ENCODE measurements at places on chromosomes 6 and 20.

DNA sequence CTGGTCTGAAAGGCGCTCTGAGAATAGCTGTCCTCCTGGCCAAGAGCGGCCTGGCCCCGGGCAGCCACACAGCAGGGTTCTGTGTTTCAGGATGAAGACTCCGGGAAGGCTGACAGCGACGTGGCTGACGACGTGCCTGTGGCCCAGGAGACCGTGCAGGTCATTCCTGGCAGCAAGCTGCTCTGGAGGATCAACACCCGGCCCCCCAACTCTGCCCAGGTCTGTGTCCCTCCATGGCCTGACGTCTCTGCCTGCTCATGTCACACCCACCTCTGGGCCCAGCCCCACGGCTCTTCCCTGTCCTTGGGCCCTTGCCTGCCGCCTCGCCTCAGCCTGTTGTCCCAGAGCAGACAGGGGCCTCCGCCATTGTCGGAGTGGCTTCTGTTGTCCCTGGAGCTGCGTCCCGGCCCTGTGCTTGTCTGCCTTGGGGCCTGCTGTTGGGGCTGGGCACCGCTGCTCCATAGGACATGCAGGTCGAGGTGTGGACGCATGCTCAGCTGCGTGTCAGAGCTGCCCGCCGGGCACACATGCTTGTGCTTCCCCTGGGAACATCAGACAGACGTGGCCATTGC is 16.2 kb upstream of the ADRM1 start:
- no peak for DNase-seq

- no peak for DNase-seq
These were observed 3.8 kb upstream of the TRIM31 start for GRCh38 chr6:30116724-30117123.

DNA sequence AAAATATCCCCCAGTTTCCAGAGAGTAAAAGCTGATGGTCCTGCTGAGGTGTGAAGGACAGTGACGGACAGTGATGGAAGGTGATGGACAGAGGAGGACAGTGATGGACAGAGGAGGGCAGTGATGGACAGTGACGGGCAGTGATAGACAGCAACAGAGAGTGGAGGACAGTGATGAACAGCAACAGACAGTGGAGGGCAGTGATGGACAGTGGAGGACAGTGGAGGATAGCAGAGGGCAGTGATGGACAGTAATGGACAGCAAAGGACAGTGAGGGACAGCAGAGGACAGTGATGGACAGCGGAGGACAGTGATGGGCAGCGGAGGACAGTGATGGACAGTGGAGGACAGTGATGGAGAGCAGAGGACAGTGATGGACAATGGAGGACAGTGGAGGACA is 2.7 kb upstream of the NKAIN4 start:
- DNase-seq, result no peak

GRCh38 chr6:33957892-33958525 is 154.2 kb upstream of the MLN start:
- DNase-seq, result no peak

GRCh38 chr6:145669627-145670034 is 65.7 kb downstream of the EPM2A start:
- no peak for DNase-seq

DNA sequence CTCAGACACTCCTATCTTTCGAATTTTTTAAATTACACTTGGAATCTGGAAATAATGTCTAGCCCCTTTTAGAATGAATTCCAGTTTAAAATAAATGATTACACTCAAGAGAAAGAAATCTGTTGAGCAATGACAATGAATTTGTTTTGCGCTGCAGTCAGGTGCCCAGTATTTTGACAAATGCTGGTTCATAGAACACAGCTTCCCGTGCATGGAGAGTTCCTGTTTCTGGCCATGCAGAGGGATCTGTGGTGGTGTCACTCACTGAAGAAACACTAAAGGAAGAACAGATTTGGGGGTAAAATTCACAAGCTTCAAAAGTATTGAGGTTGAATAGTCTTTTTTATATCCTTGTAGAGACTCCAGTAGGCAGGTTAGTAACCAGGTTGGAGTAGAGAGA is 113.4 kb upstream of the CEP85L start:
- peak; percentile 41 for DNase-seq

DNA sequence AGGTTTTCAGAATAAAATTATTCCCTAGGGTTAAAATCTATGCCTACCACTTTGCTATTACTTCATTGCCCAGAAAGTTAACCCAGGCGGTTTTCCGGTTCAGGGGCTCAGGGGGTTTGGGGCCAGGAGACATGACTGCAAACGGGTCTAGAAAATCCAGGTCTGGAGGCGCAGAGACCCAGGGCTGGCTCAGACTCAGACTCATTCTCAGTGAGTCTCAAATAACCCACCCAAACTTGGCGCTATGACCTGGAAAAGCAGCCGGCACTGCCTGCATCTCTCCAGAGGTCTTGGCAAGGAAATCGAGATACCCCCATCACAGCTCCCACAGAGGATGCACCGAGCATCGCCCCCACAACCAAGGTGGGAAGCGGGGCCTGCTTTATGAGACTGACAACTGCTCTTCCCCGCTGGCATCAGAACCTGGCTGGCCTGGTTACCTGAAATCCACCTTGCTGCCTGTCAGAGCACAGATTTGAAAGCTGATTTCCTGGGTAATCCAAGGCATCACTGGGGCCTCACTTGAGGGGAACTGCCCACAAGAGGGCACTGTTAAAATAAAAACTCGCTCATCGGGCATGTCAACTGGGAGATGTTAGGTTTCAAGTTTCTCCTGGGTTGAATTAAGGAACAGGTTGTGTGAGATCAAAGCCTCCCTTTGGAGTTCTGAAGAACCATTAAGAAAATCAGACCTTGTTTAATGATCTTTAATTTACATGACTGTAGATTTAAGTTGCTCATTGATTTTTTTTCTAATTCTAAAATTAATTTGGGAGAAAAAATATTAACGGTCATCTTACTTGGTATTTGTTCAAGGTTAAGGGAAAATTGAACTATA is 55.1 kb downstream of the KIF16B start:
- DNase-seq, result peak; percentile 70

DNA sequence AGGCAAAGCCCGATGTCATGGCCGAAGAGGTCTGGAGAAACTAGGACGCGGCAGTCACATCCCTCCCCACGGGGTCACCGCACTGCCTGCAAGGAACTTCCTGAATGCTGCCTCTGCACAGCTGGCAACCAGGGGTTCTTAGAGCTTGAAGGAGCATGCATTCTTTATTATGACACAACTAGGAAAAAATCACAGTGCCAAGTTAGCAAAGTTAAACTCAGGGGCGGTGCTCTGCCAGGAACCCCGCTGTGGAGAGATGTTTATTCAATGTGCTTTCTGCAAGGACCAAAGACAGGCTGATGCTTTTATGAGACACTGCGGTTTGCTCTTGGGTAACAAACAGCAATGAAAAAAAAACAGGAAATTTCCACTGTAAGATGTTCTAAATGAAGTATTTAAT is 287.3 kb upstream of the FOXQ1 start:
- DNase-seq, result no peak

GRCh38 chr6:166830185-166830890 is 126.0 kb downstream of the RNASET2 start:
- DNase-seq, result peak; percentile 47

DNA sequence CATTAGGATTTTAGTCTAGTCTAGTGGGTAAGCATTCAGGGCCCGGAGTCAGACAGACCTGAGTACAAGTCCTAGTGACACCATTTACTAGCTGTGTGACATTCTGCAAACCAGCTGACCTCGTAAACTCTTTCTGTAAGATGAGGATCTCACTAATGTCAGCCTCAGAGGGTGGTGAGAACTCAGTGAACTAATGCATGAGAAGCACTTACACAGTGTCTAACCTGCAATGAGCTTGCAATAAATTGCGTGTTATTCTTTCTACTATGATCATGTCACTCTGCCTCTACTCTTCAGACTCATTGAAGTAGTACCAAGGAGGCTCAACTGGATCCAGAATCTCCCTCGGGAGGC is 41.1 kb upstream of the ZNF831 start:
- no peak for DNase-seq

GRCh38 chr20:55067158-55067825 is 591.9 kb downstream of the DOK5 start:
- DNase-seq, result no peak

- no peak for DNase-seq
These were observed 523.9 kb downstream of the BMP2 start for GRCh38 chr20:7291323-7291943.

GRCh38 chr6:39170860-39171259 is 55.9 kb upstream of the SAYSD1 start:
- DNase-seq, result no peak

DNA sequence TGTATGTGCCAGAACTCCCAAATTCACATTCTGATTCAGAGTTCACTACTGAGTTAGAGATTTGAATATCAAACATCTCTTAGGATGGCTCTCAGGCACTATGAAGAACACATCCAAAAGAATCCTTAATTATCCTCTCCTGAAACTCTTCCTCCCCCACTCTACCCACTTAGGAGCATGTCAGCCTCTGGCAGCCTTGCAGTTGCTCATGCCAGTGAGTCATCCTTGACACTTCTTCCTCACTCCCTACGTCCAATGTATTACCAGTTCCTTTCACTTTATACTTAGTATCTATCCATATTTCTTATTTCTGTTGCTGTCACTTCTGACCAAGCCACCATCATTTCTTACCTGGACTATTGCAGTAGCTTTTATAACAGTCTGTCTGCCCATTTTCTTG is 192.0 kb upstream of the IMPG1 start:
- DNase-seq, result no peak

DNA sequence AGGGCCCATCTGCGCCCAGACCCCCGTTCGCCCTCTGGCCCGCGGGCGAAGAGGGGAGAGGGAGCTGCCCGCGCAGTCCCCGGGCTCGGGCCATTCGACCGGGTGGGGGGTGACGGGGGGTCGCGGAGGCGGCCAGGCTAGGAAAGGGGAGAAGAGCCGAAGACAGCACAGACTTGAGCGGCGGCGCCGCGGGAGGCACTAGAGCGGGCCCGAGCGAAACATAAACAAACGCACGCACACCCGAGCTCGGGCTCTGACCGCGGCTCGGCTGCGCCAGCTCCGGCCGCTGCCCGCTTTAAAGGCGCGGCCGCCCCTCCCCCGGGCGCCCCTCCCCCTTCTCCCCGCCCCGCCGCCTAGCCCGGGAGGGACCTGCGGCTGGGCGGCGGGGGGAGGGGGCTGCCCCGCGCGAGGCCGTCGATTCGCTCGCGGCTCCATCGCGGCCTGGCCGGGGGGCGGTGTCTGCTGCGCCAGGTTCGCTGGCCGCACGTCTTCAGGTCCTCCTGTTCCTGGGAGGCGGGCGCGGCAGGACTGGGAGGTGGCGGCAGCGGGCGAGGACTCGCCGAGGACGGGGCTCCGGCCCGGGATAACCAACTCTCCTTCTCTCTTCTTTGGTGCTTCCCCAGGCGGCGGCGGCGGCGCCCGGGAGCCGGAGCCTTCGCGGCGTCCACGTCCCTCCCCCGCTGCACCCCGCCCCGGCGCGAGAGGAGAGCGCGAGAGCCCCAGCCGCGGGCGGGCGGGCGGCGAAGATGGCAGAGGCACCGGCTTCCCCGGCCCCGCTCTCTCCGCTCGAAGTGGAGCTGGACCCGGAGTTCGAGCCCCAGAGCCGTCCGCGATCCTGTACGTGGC is at the start of gene FOXO3:
Gene FOXO3, plus strand, starts transcription at position 455 of the 846 bp plus-strand sequence. Its CDS starts 292 bp downstream, at position 747.
- peak; percentile 72 for DNase-seq

- no peak for DNase-seq
These were observed 979 bp upstream of the MOCS1 start for GRCh38 chr6:39935241-39935640.

GRCh38 chr6:49556429-49556837 is 6.0 kb downstream of the C6orf141 start:
- no peak for DNase-seq

DNA sequence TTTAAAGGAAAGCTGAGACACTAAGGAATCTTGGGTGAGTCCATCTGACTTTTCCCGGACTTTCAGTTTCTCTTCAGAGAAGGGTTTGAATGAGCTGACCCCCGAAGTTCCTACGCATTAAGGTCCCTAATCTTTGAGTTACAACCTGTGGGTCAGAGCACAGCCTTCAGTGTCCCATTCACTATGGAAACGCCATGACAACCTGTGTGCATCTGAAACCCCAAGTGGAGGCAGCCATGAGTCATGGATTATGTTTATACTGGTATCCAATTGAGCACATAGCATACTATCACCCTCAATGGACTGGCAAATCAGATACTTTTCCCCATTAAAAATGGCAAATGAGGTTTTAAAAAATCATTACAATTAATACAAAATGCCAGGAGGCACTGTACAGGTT is 11.4 kb downstream of the MYLK4 start:
- DNase-seq, result no peak

- no peak for DNase-seq
These were observed 237.1 kb downstream of the TBC1D7 start for GRCh38 chr6:13091192-13091591.

- DNase-seq, result no peak
These were observed 120.9 kb downstream of the GRM1 start for GRCh38 chr6:146149770-146150169.

DNA sequence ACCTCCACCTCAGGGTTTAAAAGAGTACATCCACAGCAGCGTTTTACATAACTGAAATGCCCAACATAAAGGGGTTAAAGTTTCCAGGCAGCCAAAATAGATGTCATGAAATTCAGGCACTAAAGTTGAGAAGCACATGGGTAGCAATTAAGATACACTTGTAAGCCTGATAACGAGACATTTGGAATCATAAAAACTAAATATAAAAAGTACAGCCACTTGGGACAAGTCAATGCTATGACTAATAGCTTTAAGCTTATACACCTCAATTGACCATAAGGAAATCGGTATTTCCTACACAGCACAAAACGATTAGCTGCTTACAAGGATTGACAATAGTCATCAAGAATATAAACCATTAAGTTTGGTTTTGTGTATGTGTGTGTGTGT is 11.8 kb downstream of the LOC128125822 start:
- no peak for DNase-seq

- DNase-seq, result no peak
These were observed 98.8 kb downstream of the DTD1 start for GRCh38 chr20:18686696-18687095.

GRCh38 chr6:161817881-161818280 is 544.0 kb upstream of the AGPAT4 start:
- DNase-seq, result no peak

DNA sequence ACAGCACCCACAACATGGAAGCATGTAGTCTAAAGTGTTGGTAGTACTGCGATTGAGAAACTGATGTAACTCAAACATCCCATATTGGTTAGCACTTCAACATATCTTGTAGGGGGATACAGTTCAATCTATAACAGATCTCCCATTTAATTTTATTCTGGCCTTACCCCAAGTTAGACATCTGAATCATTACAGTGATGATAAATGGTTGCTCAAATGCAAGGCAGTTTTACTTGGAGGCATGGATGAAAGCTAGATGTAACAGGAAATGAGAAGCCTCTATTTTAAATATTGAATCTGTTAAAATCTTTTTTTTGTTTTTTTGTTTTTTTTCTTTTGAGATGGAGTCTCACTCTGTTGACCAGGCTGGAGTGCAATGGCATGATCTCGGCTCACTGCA is 44.2 kb upstream of the FAM50B start:
- DNase-seq, result no peak

GRCh38 chr6:148700741-148701311 is 46.0 kb upstream of the UST start:
- no peak for DNase-seq

- peak; percentile 23 for DNase-seq
These were observed 710 bp downstream of the BTBD9 start for GRCh38 chr6:38638941-38639497.

- DNase-seq, result peak; percentile 57
These were observed 250.1 kb downstream of the ATXN1 start for GRCh38 chr6:16511040-16511660.

Data from Kasumi-1 (cell line).